ENCODE measurements at places on chromosomes 6 and 20.

- no peak for DNase-seq
These were observed 8.4 kb upstream of the ULBP2 start for GRCh38 chr6:149933461-149933860.

GRCh38 chr6:109055771-109056235 is 38.8 kb downstream of the SESN1 start:
- no peak for DNase-seq

DNA sequence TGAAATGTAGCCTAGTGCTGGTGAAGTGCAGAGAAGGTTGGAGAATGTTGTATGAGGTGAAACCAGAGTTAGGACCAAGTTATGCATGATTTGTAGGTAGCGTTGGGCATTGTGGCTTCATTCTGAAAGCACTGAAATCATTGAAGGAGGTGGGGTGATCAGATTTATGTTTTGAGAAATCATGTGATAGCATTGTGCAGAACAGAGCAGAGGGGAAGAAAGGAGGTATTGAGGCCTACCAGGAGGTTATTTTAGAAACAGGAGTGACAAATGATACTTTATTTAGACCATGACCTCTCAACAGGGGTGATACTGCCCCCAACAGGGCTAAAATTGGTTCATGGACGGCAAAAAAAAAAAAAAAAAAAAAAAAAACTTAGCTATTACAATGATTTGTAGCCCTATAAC is 15.6 kb upstream of the HMGN3 start:
- no peak for DNase-seq

- no peak for DNase-seq
These were observed 190.2 kb downstream of the FRK start for GRCh38 chr6:115870464-115870863.

GRCh38 chr20:50911030-50911429 is 20.2 kb downstream of the ADNP start:
- DNase-seq = no peak

DNA sequence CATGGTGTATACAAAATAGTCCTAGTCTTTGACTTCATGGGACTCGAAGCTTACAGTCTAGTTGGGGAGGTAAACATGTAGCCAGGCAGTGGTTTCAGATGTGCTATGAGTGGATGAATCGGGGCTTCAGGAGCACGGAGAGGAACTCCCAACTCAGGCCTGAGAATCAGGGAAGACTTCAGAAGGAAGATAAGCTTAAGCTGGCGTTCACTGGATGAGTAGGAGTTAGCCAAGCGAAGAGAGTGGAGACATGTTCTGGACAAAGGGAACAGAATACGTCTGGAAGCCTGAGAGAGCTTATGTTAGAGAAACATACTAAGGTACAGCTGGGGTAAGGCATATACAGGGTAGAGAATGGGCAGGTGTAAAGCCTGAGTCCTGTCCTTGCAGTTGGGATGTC is 8.8 kb downstream of the CARMIL1 start:
- DNase-seq = no peak

DNA sequence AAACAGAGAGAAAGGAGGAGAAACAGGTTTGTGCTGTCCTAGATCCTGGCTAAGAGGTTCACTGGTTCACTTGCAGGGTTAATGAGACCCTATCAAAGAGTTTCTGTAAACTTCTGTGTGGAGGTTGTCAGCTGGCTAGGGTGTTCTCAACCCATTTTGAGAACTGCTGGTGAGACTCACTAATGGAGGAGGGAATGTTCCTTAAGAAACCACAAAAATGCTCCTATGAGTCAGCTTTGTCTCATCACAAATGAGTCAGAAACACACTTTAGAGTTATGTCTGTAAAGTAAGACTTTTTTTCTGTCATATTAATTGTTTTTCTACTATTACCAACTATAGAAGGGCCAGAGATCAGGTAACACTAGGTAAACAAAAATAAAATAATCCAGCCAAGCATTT is 884.4 kb downstream of the PHF3 start:
- DNase-seq = no peak
